ENCODE measurements at places on chromosomes 7 and 10.

GRCh38 chr10:117544004-117544701 lies 1.6 kb downstream of the EMX2 start:
- DNase-seq, result no peak

GRCh38 chr7:71846160-71846559 lies 566.0 kb downstream of the CALN1 start:
- DNase-seq, result no peak

GRCh38 chr7:15780271-15780670 lies 93.8 kb upstream of the MEOX2 start:
- DNase-seq, result no peak

DNA sequence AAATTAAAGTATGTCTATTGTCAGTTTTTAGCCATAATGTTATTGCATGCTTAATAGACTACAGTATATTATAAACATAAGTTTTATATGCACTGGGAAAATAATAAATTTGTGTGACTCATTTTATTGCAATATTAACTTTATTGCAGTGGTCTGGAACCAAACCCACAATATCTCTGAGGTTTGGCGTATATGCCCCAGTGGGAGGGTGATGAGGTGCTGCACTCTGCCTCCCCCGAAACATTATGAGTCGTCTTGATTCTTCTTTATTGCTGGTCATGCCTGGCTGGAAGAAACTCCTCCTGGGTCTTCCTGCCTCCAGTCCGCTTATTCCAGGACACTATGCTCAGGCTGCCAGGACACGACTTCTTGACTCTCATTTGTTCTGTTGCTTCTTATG lies 88.4 kb downstream of the MTPN start:
- no peak for DNase-seq

GRCh38 chr10:9102026-9102425 lies 1047.5 kb downstream of the GATA3 start:
- DNase-seq, result no peak

- no peak for DNase-seq
Observed at GRCh38 chr7:103912891-103913605, 76.4 kb downstream of the RELN start.

DNA sequence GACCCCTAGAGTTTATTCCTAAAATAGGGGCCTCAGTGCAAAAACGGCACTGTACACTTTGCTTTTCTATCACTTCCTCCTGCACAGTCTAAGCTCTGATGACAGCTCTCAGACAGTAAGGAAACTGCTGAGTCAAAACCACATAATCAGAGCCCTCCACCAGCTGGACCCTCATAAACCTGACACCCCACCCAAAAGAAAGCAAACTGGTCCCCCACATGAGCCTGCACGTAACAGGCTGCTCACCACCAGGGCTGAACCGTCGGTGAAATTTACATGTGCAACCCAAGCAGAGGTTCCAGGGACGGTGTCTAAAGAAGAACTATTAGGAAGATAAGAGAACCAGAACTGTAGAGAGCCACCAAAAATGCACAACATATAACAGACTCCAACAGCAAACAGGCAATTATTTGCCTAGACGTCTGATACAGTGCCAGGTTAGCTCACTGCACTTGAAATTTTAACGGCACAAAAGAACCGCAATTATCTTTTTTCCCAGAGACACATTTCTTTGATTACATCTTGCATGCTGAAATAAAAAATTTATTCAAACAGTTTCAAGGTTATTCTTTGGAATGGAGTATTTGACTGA lies 19.6 kb downstream of the SGMS1 start:
- no peak for DNase-seq

DNA sequence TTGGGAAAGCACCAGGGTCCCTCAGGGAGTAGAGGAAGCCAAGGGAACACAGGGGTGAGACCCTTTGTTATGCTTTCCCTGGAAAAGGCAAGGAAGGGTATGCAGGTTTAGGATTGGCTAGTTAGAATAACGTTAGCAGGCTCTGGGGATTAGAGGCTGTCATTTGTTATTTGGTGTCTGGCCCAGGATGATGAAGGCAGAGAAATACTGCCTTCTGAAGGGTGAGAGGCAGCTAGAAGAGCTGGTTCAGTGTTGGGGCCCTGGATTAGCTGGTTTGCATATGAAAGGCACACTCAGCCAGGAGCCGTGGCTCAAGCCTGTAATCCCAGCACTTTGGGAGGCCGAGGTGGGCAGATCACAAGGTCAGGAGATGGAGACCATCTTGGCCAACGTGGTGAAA lies 3.0 kb upstream of the PILRA start:
- no peak for DNase-seq

- DNase-seq, result no peak
Observed at GRCh38 chr7:142711746-142712616, 37.3 kb upstream of the PRSS1 start.
